NCI-H187 (cell line): ENCODE measurements at places on chromosomes 1 and 21.

GRCh38 chr1:201896951-201897391 is 8.3 kb downstream of the SHISA4 start:
- no peak for DNase-seq

- DNase-seq, result no peak
These were observed 157.8 kb downstream of the VPS13D start for GRCh38 chr1:12387641-12388040.

DNA sequence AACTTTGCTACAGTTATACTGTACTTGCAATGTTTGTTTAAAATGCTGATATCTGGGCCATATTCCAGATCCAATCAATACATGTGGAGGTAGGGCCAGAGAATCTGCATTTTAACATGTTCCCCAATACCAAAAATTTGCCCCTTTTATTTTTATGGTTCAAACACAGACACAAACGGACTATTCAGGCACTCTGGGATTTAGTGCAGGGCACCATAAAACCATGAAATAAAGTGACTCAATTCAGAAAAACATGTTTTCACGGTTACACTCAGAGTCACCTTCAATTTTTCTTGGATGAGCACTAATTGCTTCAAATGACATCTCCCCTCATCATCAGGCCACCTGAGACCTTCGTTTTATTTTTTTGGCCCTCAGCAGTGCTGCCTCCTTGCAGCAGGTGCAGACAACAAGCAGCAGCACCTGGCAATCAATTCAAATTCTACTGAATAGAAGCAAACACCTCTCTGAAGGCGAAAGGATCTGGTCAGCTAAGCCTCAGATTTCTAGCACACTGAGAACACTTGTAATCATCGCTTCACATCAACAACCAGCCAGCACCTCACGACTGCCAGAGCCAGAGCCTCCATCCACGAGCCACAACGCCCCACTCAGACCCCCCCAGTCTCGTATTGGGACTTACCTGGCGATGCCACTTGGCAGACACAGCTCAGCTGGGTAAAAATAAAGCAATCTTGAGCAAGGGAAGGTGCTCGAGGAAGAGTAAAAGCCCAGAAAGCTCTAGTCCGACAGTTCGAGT is 1.1 kb downstream of the ERO1B start:
- peak; percentile 31 for DNase-seq

GRCh38 chr1:58395355-58395754 is 151.2 kb downstream of the OMA1 start:
- no peak for DNase-seq

DNA sequence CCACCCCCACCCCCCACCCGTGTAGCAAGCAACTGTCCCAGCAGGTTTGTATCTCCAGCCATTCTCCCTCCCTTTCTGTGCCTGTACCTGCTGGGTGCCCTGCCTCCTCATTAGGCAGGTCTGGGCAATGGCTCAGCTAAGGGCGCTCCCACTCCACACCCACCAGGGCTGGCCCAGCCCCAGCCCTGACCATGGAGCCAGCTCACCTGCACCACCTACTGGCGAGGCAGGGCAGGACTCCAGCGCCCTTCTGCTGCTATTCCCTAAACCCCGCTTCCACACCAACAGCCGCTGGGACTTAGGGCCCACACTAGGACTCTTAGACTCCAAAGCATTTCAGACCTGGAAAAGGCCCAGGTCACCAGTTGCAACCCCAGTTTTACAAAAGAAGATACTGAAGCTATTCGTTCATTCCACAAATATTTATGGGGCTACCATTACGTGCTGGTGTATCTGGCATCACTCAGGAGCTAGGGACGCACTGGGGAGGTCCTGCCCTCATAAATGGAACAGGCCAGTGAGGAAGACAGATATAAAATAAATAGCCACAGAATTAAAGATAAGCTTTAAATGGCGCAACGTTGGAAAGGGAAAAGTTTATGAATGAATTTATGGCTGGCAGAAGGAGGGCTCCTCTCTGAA is 24.0 kb downstream of the PGLYRP3 start:
- no peak for DNase-seq

DNA sequence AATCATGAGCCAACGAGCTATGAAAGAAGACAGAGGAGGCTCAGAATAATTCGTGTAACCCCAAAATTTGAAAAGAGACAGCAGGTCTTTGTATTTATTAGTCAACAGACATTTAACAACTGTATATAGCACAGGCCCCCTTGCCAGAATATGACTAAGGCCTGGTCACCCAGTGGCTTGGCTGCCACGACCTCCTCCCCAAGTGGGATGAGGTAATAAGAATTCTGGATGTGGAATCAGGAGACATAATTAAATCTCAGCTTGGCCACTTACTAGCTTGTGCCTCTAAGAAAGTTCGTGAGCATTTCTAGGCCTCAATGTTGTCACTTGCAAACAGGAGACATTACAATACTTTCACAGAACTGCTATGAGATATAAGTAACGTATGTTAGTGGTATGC is 134.2 kb upstream of the TNFSF4 start:
- no peak for DNase-seq

DNA sequence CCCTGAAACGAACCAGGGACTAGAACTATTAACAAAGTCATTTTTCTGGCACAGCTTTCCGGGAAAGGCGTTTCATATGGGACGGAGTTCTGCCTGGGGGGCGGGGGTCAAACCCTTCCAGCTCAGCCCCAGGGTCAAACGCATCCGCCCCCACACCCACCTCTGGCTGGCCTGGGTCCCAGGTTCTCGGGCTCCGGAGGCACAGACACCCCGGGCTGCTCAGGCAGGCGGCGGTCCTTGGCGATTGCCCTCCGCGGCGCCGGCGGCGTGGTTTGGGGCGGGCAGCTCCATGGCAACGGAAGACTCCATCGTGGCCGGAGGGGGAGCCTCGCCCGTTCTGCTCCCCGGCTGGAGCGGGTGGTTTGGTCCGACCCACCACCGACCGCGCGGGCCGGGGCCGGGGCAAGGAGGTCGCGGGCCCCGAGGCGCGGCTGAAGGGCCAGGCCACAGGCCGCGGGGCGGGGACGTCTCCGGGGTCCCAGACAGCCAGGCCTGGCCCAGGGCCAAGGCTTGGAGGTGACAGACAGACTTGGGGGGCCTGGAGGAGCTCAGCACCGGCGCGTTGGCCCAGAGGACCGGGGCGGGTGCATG is at the start of gene CFAP74:
Gene CFAP74 (minus strand): TSS at position 246 of the 591 bp plus-strand sequence. CDS start 12,830 bp downstream, outside the sequence.
- peak; percentile 21 for DNase-seq

DNA sequence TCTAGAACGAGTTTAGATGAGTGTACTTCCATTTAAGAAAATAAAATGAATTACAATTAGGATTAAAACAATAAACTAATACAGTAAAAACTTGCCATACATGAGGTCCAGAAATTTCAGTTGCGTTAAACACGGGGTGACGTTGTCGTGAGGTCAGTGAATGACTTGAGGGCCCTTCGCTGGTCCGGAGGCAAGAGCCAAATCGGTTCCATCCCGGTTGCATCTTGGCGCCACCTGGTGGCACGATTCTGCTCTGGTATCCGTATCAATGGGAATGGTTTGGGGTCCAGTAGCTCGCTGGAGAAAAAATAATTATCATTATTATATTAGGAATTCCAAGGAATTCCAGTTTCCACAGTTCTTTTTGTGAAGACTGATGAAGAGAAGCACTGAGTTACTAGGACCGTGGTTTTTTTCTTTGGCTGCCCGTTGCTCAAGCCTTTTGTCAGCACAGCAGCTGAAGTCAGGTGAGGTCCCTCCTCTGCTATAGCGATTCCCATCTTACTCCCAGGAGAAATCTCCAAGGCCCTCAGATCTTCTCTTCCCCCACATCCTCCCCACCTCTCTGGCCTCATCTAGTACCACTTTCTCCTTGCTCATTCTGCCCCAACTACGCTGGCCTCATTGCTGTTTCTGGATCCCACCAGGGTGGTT is 161.4 kb downstream of the SLC35F3 start:
- peak; percentile 13 for DNase-seq

DNA sequence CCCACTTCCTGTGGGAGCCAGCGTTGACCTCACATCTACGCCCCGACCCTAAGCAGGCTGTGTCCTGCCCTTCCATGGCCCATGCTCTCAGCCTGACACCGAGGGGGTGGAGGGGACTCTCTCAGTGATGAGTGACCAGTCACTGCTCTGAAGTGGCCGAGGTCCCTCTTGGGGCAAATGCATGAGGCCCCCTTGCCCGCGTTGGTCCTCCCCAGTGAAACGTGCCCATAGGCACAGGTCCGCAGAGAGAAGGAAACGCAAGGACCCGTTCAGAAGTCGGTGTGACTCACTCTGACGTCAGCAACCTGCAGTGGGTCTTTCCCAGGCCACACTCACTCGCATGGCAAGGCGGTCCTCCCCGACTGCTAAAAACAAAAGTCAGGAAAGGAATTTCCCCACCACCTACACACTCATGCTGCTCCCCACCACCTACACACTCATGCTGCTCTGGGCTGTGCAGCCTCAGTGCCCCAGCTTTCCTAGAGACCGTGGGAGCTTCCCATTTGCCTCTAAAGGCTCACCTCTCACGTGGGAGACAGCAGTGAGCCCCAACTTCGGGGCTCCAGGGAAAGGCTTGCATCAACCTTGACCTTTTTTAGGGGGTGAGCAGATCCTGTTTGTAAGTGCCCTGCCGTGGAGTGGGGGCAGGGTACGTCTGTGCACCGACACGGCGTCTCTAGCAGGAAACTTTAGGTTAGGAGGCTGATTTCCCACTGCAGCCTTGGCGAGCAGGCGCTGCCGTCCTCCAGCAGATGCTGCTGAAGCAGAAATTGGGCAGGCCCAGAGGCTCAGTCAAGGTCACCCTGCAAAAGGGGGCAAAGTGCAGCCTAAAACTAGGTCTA is 11.4 kb downstream of the UBASH3A start:
- no peak for DNase-seq

- no peak for DNase-seq
These were observed 5.1 kb upstream of the ZZZ3 start for GRCh38 chr1:77687519-77687906.

- no peak for DNase-seq
These were observed 24.4 kb upstream of the TMEM54 start for GRCh38 chr1:32925403-32926162.

GRCh38 chr1:178938101-178938958 is 67.5 kb upstream of the ANGPTL1 start:
- no peak for DNase-seq

- DNase-seq, result no peak
These were observed 1.0 kb upstream of the CRTC2 start for GRCh38 chr1:153959454-153959853.

GRCh38 chr1:98410082-98410481 is 251.4 kb upstream of the SNX7 start:
- no peak for DNase-seq

DNA sequence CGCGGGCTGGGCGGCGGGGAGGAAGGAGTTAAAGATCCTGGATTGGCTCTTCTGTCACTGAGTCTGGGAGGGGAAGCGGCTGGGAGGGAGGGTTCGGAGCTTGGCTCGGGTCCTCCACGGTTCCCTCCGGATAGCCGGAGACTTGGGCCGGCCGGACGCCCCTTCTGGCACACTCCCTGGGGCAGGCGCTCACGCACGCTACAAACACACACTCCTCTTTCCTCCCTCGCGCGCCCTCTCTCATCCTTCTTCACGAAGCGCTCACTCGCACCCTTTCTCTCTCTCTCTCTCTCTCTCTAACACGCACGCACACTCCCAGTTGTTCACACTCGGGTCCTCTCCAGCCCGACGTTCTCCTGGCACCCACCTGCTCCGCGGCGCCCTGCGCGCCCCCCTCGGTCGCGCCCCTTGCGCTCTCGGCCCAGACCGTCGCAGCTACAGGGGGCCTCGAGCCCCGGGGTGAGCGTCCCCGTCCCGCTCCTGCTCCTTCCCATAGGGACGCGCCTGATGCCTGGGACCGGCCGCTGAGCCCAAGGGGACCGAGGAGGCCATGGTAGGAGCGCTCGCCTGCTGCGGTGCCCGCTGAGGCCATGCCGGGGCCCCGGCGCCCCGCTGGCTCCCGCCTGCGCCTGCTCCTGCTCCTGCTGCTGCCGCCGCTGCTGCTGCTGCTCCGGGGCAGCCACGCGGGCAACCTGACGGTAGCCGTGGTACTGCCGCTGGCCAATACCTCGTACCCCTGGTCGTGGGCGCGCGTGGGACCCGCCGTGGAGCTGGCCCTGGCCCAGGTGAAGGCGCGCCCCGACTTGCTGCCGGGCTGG is at the start of gene NPR1:
Gene NPR1 (plus strand): TSS at position 170 of the 818 bp plus-strand sequence. CDS start 421 bp downstream, at position 591.
- DNase-seq, result no peak

DNA sequence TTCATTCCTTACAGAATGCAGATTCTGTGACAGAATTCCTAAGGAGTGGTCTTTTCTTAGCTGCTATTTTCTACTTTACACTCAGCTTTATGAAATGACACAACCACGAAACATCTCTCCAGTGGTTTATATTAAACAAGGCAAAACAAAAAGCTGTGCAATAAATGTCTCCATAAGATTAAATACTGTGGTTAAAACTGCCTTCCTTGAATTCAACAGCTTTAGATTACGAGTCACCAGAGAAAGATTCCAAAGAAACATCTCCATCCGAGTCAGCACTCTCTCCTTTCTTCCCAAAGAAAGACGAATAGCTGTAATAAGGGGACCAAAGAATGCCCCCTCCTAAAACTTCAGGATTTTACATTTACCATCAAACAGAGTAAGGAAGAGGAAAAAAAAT is 4.6 kb upstream of the C1orf87 start:
- DNase-seq, result no peak

DNA sequence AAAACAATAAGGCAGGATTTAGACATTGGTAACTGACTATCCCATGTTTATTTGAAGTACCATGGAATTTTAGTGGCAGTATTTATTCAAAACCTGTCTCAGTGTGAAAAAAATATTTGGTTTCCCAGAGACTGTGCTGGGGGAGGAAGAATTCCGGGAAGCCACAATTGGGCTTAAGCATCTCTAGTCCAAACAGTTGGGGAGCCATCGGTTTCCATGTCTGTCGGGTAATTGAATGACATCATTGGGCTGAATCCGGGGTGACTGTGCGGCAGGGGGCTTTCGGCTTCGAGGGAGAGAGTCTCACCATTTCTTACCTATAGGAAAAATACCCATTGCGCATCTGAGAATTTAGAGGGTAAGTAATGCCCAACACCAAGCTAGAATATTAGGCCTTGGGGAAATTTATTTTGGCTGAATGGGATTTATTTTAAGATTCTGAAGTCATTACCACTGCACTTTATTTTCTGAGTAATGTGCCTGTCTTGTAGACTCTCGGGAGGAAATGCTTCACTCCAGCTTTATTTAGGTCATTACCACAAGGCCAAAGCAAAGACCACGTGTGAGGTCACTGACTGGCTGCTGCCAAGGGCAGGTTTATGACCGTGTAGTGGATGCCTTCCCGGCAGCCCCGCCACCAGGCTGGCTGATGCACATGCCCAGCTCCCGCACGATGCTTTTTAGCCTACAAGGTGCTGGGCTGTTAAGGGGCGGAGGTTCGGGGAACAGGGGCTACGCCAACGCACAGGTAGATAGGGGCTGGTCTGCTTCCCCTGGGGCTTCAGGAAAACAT is 23.1 kb upstream of the UMODL1 start:
- DNase-seq, result no peak

DNA sequence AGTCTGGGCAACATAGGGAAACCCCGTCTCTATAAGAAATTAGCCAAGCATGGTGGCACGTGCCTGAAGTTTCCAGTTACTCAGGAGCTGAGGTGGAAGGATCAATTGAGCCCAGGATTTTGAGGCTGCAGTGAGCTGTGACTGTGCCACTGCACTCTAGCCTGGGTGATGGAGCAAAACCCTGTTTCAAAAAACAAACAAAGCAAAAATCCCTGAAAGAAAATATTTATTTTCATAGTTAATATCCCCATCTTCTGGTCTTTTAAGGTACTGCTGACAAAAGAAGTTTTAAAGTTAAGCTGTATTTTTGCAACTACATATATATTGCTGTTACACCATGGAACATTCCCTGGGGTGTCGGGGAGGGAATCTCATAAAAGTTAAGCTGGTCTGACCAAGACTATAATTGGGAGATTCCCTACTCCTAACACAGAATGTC is 26.0 kb downstream of the VAMP4 start:
- DNase-seq, result no peak
